Stimulated activated CD4-positive, alpha-beta T cell treated with anti-CD3 and anti-CD28 coated beads, Interleukin-1b, Interleukin-23, amount 100 ng/mL, for 1 hour (primary cell): ENCODE measurements at places on chromosomes 5 and 9.

DNA sequence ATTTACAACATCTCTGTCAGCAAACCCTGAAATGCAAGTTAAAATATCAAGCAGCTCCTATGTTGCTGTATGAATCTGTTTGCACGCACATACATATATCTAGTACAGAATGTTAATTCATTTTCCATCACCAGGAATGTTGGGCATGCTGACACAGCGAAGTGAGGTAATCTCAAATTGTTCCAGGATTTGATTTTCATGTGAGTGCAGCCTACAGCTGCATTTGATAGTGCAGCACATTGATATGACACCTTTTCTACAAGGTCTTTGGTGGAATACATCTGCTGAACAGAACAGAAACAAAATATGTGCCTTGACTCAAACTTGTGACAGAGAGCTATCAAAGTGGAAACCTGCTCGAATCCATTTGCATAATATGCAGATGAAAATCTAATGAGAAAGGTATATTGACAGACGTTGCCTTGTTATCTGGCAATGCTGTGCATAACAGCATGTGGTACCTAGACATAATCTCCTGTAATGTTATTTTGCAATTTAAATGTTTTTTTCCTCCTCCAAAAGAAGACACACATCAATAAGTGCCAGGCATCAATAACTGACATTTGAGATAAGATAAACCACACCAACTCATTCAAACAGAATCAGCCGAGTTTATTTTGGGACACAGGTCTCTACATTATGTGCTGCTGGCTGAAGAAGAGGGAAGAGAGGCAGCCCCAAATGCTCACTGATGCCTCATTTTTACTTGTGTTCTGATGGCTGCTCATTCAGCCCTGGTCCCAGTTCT is 512.2 kb downstream of the ZNF608 start:
- no peak for DNase-seq

- no peak for DNase-seq
Measured at GRCh38 chr9:94212091-94212490, 47.0 kb upstream of the ZNF169 start.

- no peak for DNase-seq
Measured at GRCh38 chr5:121019106-121019505, 555.0 kb downstream of the PRR16 start.

DNA sequence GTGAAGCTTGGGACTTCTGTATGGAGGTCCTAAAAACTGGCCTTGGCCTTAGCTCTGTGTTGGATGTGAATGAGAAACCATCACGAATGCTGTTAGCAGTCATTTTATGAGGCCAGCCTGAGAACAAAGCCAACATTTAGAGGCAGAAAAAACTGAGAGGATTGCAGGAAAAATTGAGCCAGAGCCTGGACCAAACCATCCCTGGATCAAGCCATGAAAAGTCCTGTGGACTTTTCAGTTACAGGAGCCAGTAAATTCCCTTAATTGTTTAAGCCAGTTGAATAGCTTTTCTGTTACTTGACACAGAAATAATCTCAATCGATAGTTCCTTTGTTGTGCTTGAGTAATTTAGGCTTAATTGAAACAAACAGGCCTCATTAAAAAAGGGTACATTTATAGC is 42.6 kb upstream of the SPATA31D4 start:
- DNase-seq = no peak

- no peak for DNase-seq
Measured at GRCh38 chr9:33817327-33818166, 587 bp downstream of the UBE2R2 start.

DNA sequence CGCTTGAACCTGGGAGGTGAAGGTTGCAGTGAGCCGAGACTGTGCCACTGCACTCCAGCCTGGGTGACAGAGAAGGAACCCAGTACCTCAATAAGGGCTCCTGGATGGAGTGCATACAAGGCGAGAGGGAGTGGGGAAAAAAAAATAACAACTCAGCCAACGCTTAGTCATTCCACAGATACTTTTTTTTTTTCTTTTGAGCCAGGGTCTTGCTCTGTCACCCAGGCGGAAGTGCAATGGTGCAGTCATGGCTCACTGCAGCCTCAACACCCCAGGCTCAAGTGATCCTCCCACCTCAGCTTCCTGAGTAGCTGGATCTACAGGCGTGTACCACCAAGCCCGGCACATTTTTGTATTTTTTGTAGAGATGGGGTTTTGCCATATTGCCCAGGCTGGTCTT is 59.5 kb upstream of the GGTA1 start:
- DNase-seq = no peak

DNA sequence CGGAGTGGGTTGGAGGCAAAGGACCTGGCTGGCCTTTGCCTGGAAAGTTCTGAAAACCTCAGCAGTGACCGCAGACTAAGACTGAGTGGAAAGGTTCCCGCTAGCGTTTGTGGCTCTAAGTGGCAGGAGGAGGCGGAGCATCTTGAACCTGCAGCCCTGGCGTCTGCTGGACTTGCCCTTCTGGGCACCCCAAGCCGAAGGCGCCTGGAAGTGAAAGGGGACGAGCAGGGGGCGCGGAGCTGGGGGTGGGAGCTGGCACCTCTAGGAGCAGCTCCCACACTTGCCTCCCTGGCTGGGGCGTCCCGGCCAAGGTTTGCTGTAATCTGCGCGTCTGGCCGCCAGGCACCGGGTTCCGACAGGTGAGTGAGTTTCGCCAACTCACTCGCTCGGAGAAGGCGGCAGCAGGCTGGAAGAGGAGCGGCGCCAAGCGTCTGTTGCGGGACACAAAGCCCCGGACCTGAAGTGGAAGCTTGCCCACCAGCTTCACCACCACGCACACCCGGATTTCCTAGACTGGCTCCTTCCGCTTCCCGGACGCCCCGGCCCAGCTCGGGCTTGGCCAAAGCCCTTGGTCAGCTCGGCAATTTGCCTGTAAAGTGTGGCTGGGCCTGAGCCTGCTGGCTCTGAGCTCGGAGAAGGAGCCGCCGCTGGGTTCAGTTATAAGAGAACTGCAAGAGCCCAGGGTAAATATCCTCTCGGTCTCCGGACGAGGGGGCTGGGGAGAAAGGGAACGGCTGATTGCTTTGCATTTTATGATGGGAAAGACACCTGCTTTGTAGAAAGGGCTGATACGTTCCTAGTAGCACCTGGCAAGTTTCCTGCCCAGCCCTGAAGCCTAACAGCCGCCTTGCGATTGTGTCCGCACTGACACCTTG is at the start of gene GNA14:
GNA14 (minus strand) TSS at position 89 of the 875 bp plus-strand sequence. CDS start 529 bp downstream, outside the sequence.
- DNase-seq = no peak

- no peak for DNase-seq
Measured at GRCh38 chr5:25190521-25191000, 545.8 kb upstream of the CDH10 start.

- DNase-seq = no peak
Measured at GRCh38 chr9:20297646-20298084, 324.6 kb downstream of the MLLT3 start.

DNA sequence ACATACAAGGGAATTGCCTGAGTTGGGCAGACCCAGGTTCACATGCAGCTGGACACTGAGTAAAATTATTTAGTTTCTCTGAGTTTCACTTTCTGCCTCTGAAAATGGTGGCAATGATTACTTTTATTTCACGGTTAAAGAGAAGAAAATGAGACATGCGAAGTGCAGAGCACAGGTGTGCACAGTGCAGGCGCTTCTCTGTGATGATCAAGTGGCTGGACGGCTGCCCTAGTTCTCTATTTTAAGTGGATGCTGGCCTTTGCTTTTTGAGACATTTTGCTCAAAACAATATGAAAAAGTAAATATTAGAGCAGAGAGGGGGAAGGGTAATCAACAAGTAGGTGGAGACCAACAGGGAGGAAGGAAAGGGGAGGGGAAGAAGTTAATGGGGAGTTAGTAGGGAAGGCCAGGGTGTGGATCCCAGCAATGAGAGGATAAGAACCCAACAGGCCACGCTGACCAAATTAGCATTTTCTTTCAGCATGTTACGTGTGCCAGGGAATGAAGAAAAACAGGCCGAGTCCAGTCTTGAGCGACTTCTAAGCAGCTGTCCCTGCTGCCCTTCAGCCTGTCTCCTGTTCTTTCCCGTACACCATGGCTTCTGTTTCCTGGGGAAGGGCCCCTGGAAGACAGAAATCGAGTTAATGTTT is 16.1 kb downstream of the SNX18 start:
- DNase-seq = no peak

- no peak for DNase-seq
Measured at GRCh38 chr5:163807781-163808180, 302.4 kb downstream of the MAT2B start.

GRCh38 chr9:108153416-108153815 is 663.8 kb upstream of the KLF4 start:
- DNase-seq = no peak

- no peak for DNase-seq
Measured at GRCh38 chr9:79812099-79812498, 240.3 kb downstream of the TLE4 start.

- DNase-seq = no peak
Measured at GRCh38 chr9:38355115-38355514, 37.4 kb upstream of the ALDH1B1 start.

- peak; percentile 47 for DNase-seq
Measured at GRCh38 chr9:20884985-20885593, 146.4 kb downstream of the HACD4 start.

GRCh38 chr9:2026220-2026997 is 11.3 kb downstream of the SMARCA2 start:
- no peak for DNase-seq

GRCh38 chr5:179313849-179314521 is 31.3 kb downstream of the ADAMTS2 start:
- DNase-seq = no peak

DNA sequence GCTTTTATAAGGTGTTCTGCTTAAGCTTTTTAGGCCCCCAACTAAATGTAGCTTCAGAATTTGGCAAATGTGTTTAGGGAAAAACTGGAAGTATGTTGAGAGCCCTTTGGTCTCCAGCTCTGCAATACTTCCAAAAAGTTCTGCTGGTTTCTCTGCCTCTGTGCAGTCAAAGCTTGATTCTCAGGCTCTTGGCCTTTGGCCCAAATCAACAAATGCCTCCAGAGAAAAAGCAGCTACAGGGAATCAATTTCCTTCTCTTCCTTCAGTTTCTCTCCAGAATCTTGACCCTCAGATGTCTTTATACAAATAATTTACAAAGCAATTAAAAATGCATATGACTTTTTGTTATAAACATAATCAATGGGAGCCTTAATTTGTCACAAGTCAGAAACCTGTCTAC is 235.7 kb downstream of the COMMD10 start:
- DNase-seq = no peak

GRCh38 chr5:173612948-173613347 is 3.5 kb downstream of the BOD1 start:
- DNase-seq = no peak

DNA sequence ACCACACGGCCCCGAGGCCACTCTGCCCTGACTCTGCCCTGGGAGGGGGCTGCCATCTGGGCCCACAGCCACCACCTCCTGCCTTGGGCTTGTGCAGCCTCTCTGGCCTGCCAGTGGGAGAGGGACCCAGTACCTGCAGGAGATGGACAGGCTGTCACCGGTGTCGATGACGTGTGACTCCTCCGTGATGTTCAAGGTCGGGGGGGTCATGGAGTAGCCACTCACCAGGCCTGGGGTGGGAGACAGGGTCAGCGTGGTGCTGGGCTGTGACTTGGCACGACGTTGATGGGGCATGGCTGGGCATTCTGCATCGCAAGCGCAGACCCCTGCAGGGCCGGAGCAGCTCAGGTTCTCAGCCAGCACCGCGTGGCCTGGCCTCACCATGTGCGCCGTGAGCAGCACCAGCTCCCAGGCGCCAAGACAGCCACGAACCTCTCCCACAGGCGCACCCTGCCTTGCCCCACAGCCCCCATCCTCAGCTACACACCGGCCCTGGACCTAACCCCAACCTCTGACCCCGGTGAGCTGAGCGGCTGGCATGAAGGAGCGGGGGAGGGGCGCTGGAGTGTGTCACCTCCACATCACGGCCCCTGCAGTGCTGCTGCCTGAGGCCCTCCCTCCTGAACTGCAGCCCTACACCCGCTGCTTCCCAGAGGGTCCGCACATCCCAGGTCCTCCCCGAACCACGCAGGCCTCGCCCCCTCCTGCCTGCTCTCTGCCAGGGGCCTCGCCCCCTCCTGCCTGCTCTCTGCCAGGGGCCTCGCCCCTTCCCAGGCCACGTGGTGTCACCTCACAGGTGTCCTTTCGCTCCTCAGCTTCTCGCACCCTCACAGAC is 17.6 kb downstream of the FLT4 start:
- no peak for DNase-seq

DNA sequence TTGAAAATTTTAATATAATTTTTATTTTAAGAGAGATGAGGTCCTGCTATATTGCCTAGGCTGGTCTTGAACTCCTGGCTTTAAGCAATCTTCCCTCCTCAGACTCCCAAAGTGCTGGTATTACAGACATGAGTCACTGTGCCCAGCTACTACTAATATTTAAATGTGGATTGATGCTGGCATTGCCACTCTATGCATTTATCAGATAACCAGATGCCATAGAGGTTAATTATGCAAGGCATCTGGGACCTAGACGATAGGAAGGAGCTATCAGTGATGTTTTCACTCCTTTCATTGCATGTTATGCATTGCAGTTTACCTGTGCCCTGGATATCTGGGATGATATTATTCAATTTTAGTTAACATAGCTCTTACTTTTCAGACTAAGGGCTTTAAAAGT is 127.0 kb downstream of the RPS23 start:
- DNase-seq = no peak

- DNase-seq = peak; percentile 56
Measured at GRCh38 chr5:176660860-176661641, 13.8 kb downstream of the TSPAN17 start.

DNA sequence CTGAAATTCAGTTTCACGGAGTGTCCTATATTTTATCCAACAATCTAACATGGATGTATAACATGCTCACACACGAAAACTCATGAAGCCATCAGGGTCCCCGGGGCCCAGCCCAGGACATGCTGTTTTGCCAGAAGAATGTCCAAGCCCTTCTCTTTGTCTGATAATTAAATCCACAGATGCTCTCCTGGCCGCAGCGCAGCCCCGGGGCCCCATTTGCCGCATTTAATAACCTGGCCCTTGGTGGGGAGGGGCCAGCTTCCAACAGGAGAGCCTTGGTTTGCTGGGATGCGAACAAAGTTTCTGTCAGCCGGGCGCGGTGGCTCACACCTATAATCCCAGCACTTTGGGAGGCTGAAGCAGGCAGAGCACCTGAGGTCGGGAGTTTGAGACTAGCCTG is 30.0 kb downstream of the PLPP7 start:
- DNase-seq = no peak

DNA sequence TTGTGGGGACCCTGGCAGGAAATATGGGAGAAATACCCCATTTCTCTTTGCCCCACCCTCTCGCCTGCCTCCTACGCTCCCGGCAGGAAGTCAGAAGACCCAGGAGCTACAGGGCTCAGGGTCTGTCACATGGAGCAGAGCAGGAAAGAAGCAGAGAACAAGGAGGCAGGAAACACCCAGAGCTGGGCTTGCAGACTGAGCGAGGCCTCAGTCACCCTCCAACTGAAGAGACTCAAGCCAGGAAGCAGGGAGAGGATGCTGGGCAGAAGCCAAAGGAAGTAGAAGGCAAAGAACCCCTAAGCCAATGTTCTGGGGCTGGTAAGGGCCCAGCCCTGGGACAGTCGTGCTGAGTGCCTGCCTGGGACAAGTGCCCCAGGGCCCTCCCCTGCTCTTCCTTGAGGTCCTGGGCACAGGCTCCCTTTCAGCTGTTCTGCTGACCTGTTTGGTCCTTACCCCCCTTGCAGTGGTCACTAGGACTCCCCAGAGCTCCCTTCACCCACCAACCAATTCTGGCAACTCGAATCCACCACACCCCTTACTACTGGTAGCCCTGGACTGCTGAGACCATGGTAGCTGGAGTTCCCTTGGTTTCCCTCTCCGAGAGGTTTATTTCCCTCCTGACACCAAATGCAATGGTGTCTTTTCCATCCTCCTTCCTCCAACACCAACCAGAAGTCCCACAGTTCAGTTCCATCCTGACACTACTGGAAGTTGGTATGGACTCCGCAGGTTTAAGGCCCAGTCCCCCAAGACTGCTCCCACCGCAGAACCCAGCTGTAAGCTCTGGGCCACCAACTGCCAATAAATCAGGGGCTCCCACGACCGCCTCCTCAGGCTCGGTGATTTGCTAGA is 157.5 kb downstream of the COL23A1 start:
- no peak for DNase-seq
